ENCODE measurements at places on chromosomes 11 and 22.
A peak's percentile ranks its signal among the peaks of the same experiment; 100 is the strongest.

GRCh38 chr11:123307276-123307675 lies 112.2 kb upstream of the CLMP start:
- no peak for DNase-seq

DNA sequence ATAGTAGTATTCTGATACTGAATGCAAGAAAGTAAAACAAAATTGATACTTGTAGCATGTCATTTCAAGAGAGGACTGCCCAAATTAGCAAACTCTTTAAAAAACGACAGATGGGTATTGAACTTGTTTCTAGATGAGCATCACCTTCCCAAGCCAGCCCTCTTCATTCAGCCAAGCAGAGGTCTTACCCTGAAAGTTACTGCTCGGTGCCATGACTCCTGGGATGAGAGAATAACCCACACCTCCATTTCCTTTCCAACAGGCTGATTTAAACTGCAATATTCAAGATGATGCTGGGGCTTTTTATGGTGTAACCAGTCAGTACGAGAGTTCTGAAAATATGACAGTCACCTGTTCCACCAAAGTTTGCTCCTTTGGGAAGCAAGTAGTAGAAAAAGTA lies 84.5 kb upstream of the RASSF10 start:
- DNase-seq = no peak

DNA sequence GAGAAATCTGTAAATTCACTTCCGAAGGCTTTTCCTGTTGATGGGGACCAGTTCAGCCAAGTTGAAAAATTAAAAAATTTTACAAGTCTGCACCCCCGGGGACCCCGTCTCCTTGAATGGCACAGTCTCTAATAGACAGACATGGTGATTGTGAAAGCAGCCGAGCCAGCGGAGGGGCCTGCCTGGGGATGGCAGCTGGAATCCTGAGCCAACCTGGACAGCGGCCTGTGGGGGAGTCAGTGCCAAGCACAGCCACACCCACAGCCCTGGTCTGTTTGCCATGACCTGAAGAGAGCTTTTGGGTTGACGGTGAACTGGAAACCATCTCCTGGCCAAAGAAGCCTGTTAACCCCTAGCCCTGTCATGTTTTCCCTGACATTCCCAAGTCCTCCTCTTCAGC lies 64.7 kb downstream of the PARVG start:
- no peak for DNase-seq

- DNase-seq = no peak
Measured at GRCh38 chr11:7473717-7474116, 11.6 kb upstream of the OLFML1 start.

GRCh38 chr22:27475548-27475897 lies 326.0 kb downstream of the MN1 start:
- DNase-seq = no peak

DNA sequence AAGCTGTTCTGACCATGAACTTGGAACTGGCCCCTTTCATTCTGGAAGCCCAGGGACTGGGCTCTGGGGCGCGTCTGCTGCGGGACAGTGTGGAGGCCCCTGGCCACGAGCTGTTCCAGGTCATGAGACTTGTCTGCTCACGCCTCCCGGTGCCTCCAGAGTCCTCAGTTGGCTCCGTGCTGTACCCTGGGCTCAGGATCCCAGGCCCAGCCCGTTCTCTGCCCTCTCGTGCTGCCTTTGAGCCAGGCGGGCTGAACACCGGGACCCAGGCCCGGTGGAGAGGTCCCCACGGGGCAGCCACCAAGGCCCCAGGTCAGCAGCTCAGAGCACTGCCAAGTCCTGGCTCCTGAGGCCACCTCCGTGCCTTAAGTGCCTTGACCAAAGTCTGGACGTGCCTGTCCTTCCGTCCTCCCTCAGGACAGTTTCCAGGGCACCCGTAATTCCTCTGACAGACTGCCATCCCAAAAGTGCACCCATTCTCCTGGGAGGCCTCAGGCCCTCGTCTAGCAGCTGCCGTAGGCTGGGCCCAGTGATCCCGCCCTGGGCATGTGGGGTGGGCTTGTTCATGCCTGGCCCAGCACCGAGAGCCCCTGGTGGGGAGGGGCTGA lies 36.3 kb upstream of the PPARA start:
- DNase-seq = no peak

GRCh38 chr11:69449320-69450063 lies 32.0 kb upstream of the LINC01488 start:
- no peak for DNase-seq

DNA sequence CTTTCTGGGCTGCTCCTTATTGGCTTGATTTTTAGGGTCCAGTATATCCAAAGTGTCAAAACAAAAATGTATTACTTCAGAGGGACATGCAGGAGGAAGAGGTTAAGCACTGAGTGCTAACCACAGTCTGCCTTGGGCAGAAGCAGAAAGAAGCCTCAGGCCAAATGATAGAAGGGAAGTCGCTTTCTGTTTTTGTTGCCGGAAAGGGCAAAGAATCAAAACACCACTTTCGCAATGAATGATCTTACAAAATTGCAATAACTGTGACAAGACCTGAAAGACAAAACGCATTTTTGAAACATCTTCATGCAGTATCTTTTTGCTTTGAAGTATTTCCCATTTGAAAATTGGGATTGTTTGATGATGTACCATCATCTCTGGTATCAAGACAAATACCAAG lies 70.1 kb upstream of the PICALM start:
- DNase-seq = no peak

DNA sequence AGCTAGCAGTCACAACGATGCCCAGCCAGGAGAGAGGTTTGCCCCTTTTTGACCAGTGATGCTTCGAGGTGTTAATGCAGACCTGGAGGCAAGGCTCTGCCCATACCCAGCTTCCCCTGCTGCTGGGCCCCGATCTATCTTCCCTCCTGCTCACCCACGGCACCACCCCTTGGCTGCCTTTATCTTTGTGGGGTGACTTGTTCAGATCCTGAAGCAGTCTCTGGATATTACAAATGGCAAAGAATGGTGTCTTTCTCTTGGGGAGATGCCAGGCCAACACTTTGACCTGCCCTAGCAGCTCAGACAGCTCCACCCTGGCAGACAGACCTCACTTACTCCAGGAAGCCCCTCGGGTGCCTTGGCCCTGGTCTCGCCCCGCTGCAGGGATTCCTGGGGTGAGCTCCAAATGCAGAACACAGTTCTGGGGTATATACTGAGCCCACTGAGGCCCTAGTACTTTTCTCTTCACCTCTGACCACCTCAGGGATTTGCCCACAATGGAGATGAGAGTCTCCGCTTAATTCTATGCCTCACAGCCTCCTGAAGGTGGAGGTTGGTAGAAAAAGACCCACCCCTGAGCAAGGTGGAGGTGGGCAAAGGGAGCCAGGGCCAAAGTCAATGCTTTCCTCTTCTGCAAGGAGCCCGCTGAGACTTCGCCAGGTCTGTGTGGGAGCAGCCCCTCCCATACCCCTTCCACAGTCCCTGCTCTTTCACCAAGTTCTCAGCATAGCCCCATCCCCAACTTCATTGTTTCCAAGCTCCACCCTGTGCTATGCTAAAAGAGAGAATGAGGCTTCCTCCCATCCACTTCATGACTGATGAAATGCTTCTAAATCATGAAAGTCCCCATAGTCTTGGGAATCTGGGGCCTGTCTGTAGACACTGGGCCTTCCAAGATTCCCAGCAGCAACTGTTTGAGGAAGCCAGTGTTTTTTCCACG lies 11.1 kb upstream of the ST3GAL4 start:
- no peak for DNase-seq

- DNase-seq = peak; percentile 14
Measured at GRCh38 chr22:44192098-44192815, 11.5 kb downstream of the PARVG start.
